ENCODE measurements at places on chromosomes 11 and 22.

DNA sequence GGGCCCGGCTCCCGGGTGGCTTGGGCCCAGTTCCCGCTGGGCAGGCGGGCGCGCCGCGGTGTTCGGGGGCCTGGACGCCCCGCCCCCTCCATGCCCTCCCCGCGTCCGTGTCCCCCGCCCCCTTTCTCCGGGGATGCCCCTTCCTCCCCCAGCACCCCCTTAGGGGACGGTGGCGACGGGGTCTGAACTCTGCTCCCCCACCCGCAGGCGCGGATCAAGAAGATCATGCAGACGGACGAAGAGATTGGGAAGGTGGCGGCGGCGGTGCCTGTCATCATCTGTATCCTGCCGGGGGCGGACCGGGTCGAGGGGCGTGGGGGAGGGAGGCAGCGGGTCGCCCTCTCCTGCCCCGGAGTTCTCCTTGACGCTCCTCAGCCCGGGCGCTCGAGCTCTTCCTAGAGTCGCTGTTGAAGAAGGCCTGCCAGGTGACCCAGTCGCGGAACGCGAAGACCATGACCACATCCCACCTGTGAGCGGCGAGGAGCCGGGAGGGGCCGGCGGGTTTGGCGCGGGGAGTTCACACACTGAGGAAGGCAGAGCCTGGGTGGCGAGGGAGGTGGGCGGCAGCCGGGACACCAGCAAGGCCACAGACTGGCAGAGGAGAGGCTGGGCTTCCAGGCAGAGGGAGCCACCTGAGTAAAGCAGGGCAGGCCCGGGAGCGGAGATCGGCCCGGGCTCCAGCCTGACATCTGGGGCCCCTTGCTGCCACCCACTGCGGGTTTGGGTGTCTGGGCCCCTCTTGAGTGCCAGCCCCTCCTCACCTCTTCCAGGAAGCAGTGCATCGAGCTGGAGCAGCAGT is 546 bp downstream of the DRAP1 start:
- DNase-seq, result peak; percentile 38

- no peak for DNase-seq
Observed at GRCh38 chr11:59199546-59200422, 12.9 kb downstream of the MPEG1 start.

GRCh38 chr11:11569936-11570491 is 51.8 kb downstream of the GALNT18 start:
- DNase-seq, result peak; percentile 48

DNA sequence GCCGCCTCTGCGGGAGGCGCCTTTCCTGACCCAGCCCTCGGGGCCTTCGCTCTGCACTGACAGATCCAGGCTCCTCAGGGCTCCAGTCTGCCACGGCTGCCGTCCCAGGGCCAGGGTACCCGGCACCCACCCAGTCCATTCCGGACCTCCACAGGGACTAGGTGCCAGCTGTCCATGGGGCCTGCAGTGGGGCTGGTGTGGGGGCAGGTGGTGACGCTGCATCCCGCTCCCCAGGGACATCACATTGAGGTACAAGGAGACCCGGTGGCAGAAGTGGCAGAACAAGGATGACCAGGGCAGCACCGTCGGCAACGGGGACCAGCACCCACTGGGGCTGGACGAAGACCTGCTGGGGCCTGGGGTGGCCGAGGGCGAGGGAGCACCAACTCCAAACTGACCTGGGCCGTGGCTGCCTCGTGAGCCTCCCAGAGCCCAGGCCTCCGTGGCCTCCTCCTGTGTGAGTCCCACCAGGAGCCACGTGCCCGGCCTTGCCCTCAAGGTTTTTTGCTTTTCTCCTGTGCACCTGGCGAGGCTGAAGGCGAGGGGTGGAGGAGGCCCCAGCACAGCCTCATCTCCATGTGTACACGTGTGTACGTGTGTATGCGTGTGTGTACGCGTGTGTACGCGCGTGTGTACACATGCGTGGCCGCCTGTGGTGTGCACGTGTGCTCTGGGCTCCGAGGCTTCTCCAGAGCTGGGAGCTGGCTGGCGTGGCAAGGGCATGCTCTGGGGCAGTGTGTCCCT is 16.7 kb downstream of the RNH1 start:
- DNase-seq, result no peak

All from T47D (cell line).